LNCaP clone FGC (cell line): ENCODE measurements at places on chromosomes 5 and 9.

GRCh38 chr9:87787735-87788134 is 61.8 kb downstream of the CTSL start:
- DNase-seq: no peak

DNA sequence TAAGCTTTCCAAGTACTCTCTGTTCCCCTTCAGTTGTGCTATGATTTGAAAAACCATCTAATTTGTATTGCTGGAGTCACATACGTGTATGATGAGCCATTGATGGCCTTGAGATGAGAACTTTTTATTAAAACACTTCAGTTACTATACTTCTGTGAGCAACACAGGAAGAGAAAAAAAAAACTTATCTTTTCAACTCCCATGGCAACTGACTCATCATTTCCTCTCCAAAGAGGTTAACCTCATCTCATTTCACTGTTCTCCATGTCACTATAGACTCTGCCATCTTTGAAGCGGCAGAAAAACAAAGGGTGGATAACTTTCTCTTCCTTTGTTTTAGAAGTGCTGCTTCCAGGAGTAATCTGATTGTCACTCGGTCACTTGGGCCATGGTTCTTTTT is 104.3 kb upstream of the PCSK1 start:
- DNase-seq: no peak

DNA sequence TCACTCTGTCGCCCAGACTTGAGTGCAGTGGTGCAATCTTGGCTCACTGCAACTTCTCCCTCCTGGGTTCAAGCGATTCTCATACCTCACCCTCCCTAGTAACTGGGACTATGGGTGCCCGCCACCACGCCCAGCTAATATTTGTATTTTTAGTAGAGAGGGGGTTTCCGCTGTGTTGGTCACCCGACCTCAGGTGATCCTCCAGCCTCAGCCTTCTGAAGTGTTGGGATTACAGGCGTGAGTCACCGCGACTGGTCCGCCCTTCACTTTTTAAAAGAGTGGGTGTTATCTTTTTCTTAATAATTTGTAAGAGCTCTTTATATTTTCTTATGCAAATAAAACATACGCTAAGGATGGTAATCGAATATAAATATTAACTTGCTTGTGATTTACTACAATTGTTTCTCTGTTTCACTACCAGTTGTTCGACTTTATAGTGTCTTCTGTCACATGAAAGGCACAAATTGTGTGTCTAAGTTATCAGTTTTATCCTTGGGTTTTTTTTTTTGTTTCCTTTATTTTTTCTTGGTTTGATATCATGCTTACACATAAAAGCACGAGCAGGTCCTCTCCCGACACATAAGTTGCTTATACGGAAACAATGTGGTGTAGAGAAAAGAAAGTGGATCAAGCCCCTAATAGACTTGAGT is 1.9 kb upstream of the GPBP1 start:
- no peak for DNase-seq

DNA sequence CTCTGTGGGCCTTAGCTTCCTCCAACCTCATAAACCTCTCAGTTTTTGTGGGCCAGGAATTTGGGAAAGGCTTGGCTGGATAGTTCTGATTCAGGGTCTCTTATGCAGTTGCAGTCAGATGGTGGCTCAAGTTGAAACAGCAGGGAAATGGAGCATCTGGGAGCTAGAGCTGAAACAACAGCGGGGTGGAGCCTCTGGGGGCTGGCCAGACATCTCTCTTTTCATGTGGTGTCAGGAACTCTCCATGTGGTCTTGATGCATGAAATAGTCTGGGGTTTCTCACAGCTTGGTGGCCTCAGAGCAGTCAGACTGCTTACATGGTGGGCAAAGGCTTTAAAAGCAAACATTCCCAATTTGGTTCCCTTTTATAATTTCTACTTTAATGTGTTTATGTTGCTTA is 13.5 kb downstream of the ZNF346 start:
- DNase-seq: no peak

DNA sequence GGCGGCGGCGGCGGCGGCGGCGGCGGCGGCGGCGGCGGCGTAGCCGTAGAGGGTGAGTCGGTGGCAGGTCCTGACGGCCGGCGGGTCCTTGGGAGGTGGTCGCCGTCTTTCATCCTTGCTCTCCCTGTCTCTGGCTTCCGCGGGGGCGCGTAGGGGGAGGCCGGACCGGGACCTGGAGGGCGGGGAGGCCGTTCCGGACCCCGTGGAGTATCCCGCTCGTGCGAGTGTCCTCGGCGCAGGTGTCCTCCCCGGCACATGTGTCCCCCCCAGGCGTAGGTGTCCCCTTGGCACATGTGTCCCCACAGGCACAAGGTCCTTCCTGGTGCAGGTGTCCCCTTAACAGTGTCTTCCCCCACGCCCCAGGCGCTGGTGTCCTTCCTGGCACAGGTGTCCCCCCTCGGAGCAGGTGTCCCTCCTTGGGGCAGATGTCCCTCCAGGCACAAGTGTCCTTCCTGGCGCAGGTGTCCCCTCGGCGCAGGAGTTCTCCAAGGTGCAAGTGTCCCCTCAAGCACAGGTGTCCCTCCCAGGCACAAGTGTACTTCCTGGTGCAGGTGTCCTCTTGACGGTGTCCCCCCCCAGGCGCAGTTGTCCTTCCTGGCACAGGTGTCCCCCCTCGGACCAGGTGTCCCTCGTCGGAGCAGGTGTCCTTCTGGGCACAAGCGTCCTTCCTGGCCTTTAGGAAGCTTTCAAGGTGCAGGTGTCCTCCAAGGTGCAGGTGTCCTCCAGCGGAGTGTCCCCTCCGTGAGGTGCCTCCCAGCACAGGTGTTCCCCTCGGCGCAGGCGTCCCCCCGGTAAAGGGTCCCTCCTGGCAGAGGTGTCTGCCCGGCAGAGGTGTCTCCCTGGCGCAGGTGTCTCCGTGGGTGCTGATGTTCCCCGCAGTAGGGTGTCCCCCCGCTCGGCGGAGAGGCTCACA is 519 bp downstream of the EXOC3 start:
- DNase-seq: no peak

DNA sequence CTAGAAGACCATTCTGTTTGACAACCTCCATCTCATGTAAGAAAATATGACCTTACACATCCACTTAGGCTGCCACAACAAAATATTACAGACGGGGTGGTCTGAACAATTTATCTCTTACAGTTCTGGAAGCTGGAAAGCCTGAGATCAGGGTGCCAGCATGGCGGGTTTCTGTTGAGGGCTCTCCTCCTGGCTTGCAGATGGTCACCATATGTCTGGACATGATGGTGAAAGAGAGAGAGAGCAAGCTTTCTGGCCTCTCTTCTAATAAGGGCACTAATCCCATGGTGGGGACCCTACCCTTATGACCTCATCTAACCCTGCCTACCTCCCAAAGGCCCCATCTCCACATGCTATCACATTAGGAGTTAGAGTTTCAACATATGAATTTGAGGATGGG is 66.0 kb downstream of the AMBP start:
- DNase-seq: no peak

GRCh38 chr5:50702615-50703366 is 36.4 kb downstream of the PARP8 start:
- DNase-seq: no peak

DNA sequence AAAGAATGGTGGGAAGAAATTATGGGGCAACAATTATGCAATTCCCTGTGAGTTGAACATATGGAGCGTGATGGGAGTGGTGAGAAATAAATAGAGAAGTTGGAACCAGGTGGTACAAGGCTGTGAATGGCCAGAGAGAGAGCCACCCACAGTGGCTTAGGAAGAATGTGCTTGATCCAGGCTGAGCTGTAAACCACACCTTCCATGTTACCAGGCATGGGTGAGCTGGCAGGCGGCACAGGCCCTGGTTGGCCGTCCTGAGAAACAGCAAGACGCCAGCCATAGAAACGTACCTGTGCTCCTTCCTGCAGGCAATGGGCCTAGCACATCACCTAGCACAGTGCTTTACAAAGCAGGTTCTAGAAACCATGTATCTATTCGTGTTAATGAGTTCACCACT is 74.3 kb downstream of the EPB41L4B start:
- DNase-seq: no peak

- DNase-seq: no peak
Observed at GRCh38 chr5:100697970-100698369, 162.8 kb downstream of the FAM174A start.

DNA sequence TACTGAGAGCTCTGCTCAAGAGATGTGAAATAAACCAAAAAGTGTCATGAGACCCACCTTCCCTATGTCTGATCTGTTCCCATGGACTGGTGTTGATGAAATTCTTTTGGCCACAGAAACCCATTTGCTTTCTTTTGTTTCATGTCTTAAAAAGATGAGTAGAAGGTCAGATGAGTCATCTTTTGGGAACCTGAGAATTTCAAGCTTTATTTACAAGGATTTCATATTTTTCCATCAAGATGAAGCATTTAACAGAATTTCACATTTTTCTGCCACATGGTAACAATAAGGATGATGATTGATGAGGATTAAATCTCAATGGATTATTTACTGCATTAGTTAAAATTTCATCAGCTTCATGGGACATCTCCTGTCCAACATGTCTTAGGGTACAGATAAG is 337.8 kb downstream of the DEPDC1B start:
- DNase-seq: no peak

DNA sequence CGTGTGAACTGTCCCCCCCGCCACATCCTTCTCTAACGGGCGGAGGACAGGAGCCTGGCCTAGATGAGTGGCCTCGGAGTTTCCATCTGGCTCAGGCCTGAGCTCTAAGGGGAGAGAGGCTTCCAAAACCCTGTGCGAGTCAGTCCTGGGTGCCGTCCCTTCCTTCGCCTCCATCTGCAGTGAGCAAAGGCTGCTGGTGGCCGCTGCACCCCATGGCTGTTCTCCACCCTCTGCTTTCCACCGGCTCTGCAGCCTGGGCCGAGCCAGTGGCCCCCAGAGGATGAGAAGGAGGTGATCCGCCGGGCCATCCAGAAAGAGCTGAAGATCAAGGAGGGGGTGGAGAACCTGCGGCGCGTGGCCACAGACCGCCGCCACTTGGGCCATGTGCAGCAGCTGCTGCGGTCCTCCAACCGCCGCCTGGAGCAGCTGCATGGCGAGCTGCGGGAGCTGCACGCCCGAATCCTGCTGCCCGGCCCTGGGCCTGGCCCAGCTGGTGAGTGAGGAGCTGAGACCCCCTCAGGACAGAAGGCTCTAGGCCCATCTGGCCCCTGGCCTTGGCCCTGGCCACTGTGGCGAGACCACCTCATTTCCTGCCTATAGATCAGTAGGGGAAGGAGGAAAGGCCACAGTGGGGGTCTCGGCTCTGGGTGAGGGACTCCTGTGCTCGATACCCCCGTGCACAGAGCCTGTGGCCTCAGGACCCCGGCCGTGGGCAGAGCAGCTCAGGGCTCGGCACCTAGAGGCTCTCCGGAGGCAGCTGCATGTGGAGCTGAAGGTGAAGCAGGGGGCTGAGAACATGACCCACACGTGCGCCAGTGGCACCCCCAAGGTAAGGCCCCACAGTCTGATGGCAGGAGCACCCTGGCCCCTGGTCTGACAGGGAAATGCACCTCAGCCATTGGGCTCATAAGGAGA is 3.0 kb downstream of the PKN3 start:
- no peak for DNase-seq

- no peak for DNase-seq
Observed at GRCh38 chr5:131759704-131760103, 37.1 kb downstream of the FNIP1 start.

- DNase-seq: no peak
Observed at GRCh38 chr5:39588179-39588578, 163.4 kb upstream of the DAB2 start.

GRCh38 chr9:89177012-89177943 is 1.3 kb downstream of the SHC3 start:
- DNase-seq: no peak

DNA sequence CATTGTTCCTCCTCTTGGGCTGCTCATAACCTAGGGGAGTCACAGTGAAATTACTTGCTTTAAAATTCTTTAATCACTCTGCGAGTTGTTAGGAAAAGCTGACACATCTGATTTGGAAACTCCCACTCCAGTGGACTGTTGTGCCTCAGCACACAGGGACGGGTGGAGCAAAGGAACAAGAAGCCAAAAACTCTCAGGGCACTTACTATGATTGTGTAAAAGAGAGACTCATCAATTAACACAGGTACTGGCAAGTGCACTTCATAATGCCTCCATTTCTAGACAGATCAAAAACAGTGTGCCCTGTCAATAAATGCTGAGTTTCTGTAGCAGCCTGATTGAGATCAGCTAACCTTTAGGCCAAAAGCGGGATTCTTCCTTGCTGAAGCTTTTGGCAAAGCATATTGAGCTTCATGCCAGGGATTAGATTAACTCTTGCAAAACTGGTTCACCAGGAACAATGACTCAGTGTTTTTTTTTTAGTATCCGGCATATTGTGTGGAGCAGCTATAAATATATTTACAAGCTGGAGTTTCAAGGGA is 55.9 kb downstream of the TMC1 start:
- DNase-seq: peak; percentile 98

- DNase-seq: no peak
Observed at GRCh38 chr5:108749128-108749861, 1.6 kb downstream of the FER start.

DNA sequence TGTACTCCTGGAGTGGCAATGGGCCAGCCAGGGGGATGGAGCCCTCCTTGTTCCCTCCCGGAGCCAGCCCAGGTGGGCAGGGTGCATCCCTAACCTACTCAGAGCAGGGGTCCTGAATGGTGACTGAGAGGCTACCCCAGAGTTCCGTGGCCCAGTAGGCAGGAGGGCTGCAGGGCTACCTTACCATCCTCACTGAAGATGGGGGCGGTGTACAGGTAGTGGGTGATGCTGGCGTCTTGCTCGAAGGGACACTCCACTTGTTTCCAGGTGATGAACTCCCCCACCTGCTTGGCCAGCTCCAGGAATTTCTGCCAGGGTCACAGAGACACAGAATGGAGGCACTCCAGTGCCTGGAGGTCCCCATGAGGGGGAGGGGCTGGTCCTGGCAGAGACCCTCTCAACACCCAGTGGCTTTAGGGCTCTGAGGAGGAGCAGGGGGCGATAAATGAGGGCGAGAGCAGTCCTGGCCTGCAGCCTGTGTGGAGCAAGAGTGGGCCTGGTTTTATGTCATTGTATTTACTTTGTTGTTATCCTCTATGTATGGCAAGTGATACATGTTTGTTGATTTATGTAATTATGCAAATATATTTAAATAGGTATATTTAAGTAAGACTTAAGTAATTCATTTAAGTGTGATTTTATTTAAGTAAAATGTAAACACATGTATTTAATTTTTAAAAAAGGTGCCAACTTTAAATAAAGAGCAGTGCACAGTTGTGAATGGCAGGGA is 39.9 kb upstream of the RNF130 start:
- DNase-seq: no peak

GRCh38 chr9:121053544-121053943 is 3.5 kb upstream of the C5 start:
- DNase-seq: no peak

- DNase-seq: no peak
Observed at GRCh38 chr5:25862276-25862675, 1176.1 kb downstream of the CDH9 start.

- DNase-seq: no peak
Observed at GRCh38 chr5:8807636-8808035, 738.2 kb downstream of the SEMA5A start.
